Activated CD8-positive, alpha-beta memory T cell treated with anti-CD3 and anti-CD28 coated beads, Interleukin-2, amount 50 U/mL, for 4 hours (primary cell): ENCODE measurements at places on chromosomes 3 and 15.

- no peak for DNase-seq
Measured at GRCh38 chr15:21261396-21261964, 178.8 kb downstream of the POTEB3 start.

DNA sequence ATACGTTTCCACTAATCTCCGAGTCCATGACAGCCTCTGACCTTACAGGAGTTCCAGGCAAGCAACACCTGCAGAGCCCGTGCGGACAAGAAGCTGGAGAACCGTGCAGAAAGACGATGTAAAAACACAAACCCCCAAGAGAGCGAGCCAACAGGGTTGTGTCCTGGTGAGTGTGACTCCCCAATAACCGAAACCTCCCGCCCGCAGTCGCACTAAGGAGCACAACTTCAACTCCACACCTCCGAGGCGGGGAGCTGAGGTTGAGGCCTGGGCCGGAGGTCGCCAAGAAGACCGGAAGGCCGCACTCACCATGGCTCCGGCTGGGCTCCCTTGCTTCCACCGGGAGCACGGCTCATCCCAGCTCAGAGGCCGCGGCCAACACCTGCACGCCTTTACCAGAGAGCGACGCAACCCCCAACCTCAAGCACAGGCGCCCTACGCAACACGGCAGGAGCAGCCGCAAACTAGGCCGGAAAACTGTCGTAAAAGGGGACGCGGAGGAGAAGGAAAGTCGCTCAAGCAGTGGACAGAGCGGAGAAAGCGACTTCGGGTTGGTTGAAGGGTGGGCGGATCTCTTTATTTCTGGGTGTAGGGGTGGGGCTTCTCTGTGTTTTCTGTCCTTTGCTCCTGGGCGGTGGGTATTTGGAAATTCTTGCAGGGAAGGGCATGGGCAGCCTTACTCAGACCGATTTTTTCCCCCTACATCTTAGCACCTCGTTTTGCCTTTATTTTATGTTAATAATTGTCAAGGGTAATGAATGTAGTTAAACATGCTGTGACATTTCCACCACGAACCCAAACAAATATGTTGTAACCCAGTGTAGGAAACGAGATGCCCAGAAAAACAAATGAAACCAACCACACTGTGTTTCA is at the start of gene DNAJC19:
Gene DNAJC19, minus strand, starts transcription at position 446 of the 873 bp plus-strand sequence. Its CDS starts 134 bp downstream, at position 312.
- DNase-seq: peak; percentile 87

DNA sequence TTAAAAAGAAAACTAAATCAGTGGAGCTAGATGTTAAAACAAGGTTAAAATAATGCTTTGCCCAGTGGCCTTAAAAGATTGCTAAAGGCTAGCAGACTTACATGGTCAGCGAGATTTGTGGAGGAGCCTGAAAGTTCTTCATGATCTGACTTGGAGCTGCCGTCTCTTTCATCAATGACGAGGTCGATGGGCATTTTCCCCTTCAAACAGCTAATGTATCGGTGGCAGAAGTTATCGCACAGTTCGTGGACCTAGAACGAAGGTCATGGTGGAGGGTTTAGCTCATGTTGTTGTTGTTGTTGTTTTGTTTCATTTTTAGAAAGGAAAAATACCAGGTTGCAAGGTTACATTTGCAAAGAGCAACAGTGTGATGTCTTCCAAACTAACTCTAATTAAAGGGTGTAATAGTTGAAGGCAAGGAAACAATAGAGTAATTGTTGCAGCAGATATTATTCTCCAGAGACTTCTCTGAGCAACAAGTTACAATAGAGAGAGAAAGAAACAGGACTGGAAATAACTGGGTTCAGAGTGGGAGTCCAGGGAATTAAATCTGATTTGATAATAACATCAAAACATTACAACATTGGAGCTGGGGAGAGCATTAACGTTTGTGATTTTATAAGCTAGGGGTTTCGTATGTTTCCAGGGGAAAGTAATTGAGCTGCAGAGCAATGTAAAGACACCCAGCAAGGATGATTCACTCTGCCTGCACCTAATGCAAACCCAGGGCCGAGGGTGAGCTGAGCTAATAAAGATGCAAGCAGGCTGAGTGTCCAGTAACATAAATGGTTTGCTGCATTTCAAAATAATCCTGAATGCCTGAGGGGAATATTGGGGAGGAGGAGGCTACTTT is 6.6 kb downstream of the MEIS2 start:
- DNase-seq: no peak

GRCh38 chr3:27758083-27758482 is 36.0 kb upstream of the EOMES start:
- peak; percentile 18 for DNase-seq

GRCh38 chr3:172074032-172074431 is 34.7 kb downstream of the FNDC3B start:
- DNase-seq: no peak

GRCh38 chr3:14370720-14371572 is 31.5 kb upstream of the SLC6A6 start:
- no peak for DNase-seq

GRCh38 chr3:170040418-170040817 is 2.6 kb downstream of the GPR160 start:
- DNase-seq: no peak

GRCh38 chr3:53850895-53851294 is 4.5 kb downstream of the IL17RB start:
- DNase-seq: no peak

- no peak for DNase-seq
Measured at GRCh38 chr3:19364148-19364547, 215.8 kb downstream of the KCNH8 start.

DNA sequence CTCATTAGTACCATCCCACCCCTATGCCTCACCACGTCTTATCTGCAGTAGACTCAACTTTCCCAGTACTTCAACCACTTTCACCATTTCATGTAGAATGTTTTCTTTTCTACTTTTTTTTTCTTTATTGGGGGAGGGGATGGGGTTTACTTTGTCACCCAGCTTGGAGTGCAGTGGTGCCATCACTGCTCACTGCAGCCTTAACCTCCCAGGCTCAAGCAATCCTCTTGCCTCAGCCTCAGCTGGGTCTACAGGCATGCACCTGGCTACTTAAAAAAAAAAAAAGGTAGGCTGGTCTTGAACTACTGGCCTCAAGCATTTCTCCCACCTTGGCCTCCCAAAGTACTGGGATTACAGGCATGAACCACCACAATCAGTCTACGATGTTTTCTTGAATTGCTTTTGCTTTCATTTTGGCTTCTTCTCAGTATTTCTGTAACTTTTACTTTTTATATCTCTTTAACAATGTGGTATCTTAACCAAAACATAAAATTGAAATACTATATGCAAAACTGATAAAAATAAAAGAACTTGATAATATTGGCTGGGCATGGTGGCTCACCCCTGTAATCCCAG is 44.9 kb upstream of the CHL1 start:
- DNase-seq: no peak

DNA sequence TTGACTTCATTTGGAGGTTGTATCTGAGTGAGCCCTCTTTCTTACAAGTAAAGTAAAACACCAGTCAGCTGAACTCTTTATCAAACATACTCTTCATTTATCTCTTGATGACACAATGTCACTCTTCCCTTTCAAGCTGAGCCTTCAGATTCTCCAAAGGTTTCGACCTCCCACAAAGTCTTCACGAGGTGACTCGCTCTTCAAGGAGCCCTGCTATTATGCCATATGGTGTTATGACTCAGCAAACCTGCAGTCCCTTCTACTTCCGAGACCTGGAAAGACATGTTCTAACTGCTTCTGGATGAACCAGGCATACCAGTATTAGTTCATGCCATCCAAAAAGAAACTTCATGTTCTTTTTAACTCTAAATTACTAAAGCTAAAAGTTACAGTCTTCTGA is 23.1 kb downstream of the AADAC start:
- DNase-seq: no peak

DNA sequence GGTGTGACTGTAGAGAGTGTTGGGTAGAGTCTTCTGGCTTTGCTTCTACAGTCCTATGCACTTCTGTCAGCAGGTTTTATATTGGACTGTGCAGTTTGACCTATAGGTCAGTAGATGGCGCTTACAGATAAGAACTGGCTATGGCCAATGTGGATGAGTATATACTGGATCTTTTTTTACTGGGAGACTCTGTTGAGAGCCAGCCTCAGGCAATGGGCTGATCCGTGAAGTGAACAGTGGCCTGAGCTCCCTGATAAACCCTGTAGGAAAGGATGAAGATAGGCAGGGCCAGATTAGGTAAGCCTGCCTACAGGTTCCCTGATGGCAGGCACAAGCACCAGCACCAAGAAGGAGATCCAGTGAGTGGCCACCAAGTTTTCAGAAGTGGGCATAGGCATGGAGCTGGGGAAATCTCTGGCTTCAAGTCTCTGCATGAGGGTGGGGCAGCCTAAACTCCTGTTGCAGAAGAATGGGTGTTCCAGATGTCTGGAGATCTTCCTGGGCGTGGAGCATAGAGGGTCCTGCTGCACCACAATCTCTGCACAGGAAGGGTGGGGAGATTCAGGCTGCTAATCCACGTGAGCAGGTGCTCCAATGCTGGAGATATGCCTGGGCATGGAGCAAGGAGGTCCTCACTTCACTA is 326.0 kb upstream of the SGO1 start:
- no peak for DNase-seq

GRCh38 chr3:56003129-56003528 is 465.1 kb downstream of the ERC2 start:
- DNase-seq: no peak

GRCh38 chr15:40058476-40059140 is 19.6 kb upstream of the SRP14 start:
- no peak for DNase-seq

GRCh38 chr3:188687389-188687788 is 484.4 kb upstream of the TPRG1 start:
- DNase-seq: no peak

DNA sequence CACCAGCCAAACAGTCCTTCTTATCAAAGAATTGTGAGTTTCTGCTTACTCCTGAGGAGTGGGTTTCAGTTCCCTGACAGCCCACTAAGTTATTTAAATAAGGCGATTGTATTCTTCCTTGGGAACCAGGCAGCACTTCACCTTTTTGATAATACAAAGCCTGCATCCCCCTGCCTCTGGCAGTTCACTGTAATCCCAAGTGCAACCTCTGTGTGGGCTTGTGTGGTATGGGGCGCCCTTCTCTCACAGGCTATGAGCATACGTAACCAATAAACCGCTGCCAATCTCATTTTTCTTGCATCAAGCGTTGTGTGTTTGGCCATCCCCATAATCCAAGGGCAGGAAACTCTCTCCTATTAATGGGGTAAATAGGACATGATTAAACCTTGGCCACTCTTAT is 1025.6 kb downstream of the NSUN3 start:
- no peak for DNase-seq

DNA sequence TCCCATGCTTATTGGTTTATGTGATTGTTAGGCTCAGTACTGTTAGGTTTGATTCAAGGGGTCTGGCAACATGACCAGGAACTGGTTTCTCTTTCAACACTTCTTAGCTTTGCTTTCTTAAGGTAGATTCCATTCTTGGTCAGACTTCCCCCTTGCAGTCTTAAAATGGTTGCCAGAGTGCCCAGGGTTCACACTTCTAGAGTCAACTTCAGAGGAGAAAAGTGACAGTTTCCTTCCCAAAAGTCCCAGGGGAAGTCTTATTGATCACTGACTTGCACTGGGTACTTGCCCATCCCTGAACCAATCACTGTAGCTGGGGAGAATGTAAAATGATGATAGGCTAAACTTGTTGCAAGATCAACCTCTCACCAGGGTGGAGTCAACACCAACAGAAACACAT is 14.1 kb downstream of the MGLL start:
- DNase-seq: no peak

- DNase-seq: no peak
Measured at GRCh38 chr15:58665672-58666071, 83.8 kb downstream of the ADAM10 start.

GRCh38 chr3:49928481-49929017 is 1.1 kb downstream of the MON1A start:
- no peak for DNase-seq

- no peak for DNase-seq
Measured at GRCh38 chr3:183181606-183182005, 19.1 kb upstream of the LAMP3 start.

DNA sequence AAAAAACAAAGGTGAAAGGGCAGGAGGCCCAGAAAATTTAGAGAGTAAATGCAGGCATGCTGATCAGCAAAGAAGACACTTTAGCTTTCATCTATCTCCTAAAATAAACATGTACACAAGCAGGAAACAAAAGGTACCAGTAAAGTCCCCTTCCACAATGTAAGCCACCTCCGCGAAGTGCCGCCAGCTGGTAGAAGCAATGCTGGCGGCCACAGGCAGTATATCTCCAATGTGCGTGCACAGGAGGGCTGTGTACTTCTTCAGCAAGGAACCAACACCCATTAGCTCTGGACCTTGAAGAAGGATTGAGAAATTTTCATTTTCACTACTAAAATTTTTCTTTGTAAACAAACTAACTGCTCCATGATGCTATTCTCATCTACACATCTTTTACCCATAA is 75.4 kb downstream of the HERC2 start:
- no peak for DNase-seq

- DNase-seq: no peak
Measured at GRCh38 chr15:68551296-68551635, 27.5 kb upstream of the CORO2B start.

- no peak for DNase-seq
Measured at GRCh38 chr3:11186771-11187191, 32.5 kb downstream of the HRH1 start.

DNA sequence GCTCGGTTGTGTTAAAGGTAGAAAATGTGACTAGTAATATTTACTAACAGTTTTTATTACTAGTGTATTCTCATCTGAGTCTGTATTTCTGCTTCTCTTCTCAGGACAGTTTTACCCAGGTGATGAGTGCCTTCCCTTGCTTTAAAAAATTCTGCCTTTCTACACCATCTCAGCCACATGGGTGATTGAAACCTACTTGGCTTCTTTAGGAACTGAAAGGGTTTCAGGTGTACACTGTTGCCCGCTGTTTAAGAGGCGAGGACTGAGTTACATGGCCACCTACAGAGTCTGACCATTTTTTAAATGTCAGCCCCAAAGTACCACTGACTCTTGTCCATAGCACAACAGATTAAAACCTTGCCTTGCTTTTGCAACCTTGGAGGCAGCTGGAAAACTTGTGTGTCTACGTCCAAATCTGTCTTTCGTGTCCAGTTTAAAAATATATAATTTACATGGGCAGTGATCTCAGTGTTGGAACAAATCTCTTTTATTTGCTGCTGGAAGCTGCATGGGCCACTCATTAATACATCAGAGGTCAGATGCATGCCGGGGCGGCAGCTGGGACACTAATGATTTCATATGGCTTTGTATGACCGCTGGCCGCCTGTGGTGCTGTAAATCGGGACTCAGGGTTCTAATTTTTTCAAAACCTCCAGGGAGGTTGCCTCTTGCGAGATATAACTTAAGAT is 44.6 kb downstream of the TRIM71 start:
- DNase-seq: no peak

GRCh38 chr3:119184796-119185570 is 11.6 kb downstream of the UPK1B start:
- no peak for DNase-seq

GRCh38 chr3:189624130-189624529 is 7.1 kb upstream of the TP63 start:
- no peak for DNase-seq

DNA sequence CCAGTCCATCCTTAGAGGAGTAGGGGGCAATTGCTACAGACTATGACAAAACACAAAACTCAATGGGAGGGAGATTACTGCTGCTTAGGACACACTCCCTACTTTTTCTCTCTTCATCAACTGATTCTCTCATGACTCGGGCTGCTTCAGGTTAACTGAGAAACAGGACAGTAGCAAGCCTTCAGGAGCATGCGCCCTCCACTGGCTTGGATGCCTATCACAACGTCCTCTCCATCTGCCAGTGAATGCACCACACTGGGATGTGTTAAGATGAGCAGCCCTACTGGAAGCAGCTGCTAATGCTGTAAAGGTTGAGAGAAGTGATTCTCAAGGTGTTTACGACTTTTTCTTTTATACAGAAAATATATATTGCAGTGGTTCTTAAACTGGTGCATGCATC is 542.3 kb downstream of the EDEM1 start:
- DNase-seq: no peak
